DMS79 (cell line): ENCODE measurements at places on chromosomes 1 and 21.
A peak's percentile ranks its signal among the peaks of the same experiment; 100 is the strongest.

GRCh38 chr1:203473281-203473680, 2.3 kb upstream of the PRELP start:
- no peak for DNase-seq

- peak; percentile 94 for DNase-seq
Measured at GRCh38 chr1:186082235-186082937, 292.7 kb downstream of the TPR start.

DNA sequence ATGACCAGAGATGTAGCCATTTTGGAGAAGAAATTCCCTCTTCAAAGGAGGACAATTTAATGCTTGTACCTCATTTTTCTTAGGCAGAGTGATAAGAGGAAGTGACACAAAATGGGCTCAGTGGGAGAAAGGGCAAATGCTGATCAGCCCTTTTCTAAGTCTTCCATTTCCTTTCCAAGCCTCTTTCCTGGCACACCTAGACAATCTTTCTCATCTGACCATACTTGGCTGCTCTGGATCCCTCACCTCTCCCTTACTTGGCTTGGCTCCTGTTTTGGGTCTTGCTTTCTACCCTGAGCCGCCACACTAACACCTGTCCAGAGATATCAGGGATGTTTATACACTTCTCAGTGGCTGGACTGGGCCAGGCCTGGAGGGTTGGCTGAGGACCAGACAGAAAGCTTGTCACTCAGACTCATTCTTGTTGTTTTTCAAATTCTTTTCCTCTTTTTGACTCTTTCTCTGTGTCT, 13.1 kb downstream of the TXNIP start:
- DNase-seq: no peak

DNA sequence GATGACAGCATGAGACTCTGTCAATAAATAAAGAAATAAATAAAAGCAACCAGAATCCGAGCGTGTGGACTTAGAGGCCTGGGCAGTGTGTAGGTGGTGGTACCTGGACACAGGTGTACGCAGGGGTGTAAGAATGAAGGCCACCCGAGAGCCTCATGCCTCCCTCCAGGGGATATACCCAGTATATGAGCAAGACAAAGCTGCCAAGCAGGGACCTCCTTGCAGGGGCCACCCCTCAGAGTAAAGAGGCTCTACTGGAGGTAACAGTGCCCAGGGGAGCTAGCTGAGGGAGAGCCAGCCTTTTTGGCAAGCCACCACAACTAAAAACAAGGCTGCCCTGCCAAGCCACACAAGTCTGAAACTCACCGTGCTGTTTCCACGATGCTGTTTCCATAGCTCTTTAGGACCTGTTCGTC, 179.2 kb upstream of the RAB4A start:
- DNase-seq: peak; percentile 69

DNA sequence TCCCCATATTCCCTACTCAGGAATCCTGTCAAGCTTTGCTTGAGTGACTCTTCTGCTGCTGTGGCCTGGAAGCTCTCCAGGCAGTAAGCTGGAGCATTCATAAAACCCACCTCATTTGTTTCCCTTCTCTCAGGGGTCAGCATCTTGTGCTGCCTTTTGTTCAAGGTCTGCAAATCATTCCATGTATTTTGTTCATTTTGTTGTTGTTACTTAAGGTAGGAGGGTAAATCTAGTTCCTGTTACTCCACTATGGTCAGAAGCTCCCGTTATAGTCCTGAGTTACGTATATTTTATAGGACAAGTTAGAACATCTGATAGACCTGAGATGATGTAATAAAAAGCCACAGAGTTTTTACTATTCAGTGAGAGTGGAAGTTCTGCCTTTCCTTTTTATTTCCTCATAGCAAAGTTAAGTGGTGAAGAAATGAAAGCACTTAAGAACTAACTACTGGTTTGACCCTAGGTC, 9.9 kb downstream of the SYNJ1 start:
- DNase-seq: peak; percentile 60

- DNase-seq: no peak
Measured at GRCh38 chr1:105909811-105910210, 1146.7 kb upstream of the PRMT6 start.

DNA sequence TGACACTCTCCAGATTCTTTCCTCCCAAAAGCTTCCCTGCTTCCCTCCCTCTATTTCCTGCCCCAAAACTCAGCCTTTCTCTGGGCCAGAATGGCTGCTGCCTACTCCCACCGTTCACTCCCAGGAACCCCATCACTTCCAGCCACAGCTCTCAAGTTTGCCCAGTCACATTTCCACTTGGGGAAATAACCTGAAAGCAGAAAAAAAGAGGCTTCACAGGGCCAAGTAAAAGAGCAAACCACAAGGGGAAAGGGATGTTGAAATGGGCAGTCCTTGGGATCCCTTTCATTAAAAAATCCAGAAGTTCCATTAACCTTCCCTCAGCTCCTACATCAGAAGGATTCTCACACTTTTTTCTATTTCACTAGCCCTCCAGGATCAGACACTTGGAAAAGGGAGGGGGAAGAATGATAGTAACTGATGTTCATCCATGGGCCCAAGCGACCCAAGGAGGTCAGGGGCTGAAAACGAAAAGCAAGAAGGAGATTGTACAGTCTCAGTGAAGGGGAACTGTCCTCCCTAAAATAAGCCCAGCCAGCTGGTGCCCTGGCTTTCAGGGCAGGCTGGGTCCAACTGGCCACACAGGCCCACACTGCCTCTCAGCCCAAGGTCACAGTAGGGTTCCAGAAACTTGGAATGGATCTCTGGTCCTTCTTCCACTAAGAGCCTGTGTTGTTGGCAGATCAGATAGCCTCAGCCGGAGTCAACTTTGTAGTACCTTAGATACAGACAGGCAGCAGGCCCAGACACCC, 49.7 kb downstream of the DMAP1 start:
- DNase-seq: no peak

DNA sequence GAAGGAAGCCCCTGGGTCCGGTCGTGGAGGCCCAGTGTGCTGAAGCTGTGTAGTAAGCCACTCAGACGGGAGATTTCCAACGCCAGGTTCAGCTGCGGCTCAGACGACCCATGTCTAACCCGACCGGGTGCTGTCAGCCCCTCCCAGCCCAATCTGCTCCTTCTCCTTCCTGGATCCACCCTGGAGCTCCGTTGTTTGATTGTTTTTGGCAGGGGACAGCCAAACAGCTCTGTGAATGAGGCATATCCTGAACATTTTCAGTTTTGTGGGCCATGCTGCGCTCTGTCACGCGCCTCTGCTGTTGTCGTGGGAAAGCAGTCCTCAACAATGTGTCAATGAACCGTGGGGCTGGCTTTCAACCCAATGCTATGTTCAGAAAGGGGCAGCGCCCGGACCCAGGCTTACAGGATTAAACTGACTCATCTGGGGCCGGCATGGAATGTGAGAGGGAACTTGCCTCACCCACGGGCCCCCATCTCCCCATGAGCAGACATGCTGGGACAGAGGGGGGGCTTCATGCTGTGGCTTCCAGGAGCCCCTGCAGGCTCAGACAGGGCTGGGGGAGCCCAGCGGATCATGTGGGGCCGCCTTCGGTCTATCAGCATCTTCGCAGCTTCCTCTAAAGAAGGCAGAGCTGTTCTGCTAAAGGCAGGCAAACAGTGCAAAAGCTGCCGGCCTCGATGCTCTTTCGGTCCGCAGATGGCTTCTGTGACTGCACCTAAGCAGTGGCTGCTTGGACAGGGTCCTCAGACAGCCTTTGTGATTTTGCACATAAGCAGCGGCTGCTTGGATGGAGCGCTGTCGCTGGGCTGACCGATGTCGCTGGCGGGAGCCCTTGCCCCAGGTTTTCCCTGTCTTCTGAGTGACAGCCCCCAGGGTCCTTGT, 101.7 kb downstream of the RIPK4 start:
- DNase-seq: no peak

DNA sequence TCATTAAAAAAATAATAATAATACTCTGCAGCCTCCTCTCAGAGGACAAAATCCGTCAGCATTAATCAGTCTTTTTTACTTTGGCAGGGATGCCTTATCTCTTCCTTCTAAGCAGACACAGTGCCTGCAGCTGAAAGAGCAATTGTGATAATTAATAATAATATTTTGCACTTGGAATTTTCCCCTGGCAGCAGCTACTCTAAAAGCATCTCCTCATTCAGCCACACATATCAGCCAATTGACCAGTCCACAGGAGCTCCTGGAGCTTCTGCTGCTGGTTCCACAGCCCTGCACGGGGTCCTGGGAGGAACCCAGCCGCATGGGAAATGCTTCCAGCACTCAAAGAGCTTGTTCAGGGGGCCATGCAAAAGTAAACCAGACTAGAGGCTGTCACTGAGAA, 31.0 kb upstream of the VWA5B1 start:
- DNase-seq: no peak

GRCh38 chr1:41658431-41659158, 174.1 kb upstream of the EDN2 start:
- no peak for DNase-seq

- no peak for DNase-seq
Measured at GRCh38 chr1:89339039-89339438, 24.8 kb upstream of the GBP6 start.

- DNase-seq: no peak
Measured at GRCh38 chr1:55402671-55403464, 187.7 kb upstream of the USP24 start.

GRCh38 chr21:45292399-45293219, 4.9 kb upstream of the POFUT2 start:
- DNase-seq: peak; percentile 71

DNA sequence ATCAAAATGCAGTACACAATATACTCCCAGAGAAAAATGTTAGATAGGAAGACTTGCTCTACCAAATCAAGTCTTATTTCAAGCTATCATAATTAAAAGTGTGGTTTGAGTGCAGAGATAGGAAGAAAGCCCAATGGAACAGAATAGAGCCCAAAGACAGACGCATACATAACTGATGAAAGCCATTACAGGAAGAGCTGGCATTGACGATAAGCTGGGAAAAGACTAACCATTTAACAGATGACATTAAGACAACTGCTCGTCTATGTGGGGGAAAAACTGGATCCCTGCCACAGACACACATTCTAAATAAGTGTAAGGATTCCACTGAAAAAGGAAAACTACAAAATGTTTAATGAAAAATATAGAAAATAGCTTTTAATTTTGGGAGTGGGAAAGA, 85.5 kb downstream of the NGF start:
- DNase-seq: no peak

- no peak for DNase-seq
Measured at GRCh38 chr1:230563591-230563990, 78.7 kb upstream of the COG2 start.

GRCh38 chr1:10415211-10415930, 14.9 kb upstream of the CENPS start:
- DNase-seq: no peak

- no peak for DNase-seq
Measured at GRCh38 chr1:25503551-25504426, 39.6 kb upstream of the LDLRAP1 start.

DNA sequence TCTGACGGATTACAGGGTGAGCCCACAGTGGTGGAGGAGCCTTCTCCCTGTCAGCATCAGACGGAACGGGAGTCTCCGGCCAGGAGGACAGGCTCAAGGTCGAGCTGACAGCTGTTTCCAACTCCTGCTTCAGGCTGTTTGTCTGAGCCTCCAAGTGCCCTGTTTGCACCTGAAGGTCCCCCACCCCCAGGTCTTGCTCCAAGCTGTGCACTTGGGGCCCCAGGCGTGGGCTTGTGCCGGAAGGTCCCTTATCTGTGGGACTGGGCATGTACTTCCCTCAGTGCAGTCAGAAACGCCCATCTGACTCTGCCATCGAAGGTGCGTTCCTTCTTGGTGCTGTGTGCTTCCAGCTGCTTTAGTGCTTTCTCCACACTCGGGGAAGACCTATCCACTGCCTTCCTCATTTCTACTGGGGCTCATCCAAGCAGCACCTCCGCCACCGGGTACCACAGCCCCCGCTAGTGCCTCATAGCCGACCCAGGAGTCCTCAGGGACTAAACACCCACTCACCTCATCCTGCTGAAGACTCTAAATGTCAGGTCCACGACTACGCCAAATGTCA, 29.5 kb upstream of the CR2 start:
- DNase-seq: no peak

- no peak for DNase-seq
Measured at GRCh38 chr1:229087906-229088305, 183.0 kb upstream of the RAB4A start.

GRCh38 chr1:115927971-115928370, 48.3 kb upstream of the SLC22A15 start:
- no peak for DNase-seq

DNA sequence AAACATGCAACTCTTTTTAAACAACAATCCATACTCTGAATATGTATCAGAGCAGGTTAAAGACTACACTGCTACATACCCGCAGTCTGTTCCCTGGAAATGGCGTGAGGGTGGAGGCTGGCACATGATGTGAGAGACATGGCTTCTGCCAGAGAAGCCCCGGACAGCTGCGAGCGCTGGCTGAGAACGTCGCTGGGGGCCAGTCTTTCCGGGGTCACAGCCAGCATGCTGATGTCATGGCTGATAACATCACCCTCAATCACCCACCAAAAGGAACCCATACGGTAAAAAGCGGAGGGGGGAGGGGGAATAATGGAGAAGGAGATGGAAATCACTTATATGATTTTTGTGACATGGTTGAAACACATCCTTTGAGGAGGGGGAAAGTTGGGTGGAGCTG, 29.1 kb downstream of the C1orf198 start:
- DNase-seq: no peak

- no peak for DNase-seq
Measured at GRCh38 chr1:179924268-179924667, 30.3 kb upstream of the CEP350 start.

- DNase-seq: no peak
Measured at GRCh38 chr1:64598100-64598571, 128.2 kb downstream of the CACHD1 start.
